ENCODE measurements at places on chromosomes 3 and 15. TPM values are rescaled to one million over a fixed set of nuclear protein-coding genes. Genes with fewer than 3 reads are reported as not detected.

A4GNT gene
- 0.34 TPM for total RNA-seq

GABRR3 gene
- total RNA-seq: not detected

KNL1 gene
- total RNA-seq: 7.6 TPM

TM4SF18 gene
- not detected for total RNA-seq

CXCR6 gene
- total RNA-seq: not detected

CFAP92 gene
- total RNA-seq: 4.5 TPM

ARNT2 gene
- total RNA-seq: 22.4 TPM

DNA sequence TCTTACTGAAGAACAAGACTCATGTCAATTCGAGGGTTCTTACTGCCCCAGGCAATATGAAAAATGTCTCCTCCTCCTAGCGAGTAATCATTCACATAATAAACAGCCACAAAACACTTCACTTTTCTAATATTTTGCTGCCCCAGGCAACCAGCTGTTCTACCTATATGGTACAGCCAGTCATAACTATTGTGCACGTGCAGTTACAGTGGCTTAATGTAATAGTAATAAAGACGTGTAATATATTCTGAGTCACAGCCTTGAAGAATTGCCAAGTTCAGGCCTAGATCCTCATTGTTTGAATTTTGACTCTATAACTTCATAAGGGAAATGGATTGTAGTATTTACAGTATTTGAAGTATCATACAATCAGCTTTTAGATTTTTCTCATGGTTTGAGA, 1250.0 kb upstream of the GBE1 start:
- H3K4me1 ChIP-seq: no peaks in the 10 kb centered on the region
- no peak overlapping the region for H3K4me3 ChIP-seq
- DNase-seq: no peak
- H3K27me3 ChIP-seq: peaks cover 3% of the 10 kb centered on the region
- H3K27ac ChIP-seq: no peak overlapping the region
- no peaks in the 10 kb centered on the region for H3K36me3 ChIP-seq

- no peak overlapping the region for H3K27ac ChIP-seq
- peaks cover 51% of the 10 kb centered on the region for H3K4me1 ChIP-seq
- no peaks in the 10 kb centered on the region for H3K36me3 ChIP-seq
These were observed 43.6 kb upstream of the CHRNB4 start for GRCh38 chr15:78684657-78685056.

GRCh38 chr3:59319442-59319841, 269.6 kb upstream of the CFAP20DC start:
- DNase-seq: no peak
- no peak overlapping the region for H3K27ac ChIP-seq
- H3K4me1 ChIP-seq: peaks cover 20% of the 10 kb centered on the region
- H3K36me3 ChIP-seq: no peaks in the 10 kb centered on the region

DNA sequence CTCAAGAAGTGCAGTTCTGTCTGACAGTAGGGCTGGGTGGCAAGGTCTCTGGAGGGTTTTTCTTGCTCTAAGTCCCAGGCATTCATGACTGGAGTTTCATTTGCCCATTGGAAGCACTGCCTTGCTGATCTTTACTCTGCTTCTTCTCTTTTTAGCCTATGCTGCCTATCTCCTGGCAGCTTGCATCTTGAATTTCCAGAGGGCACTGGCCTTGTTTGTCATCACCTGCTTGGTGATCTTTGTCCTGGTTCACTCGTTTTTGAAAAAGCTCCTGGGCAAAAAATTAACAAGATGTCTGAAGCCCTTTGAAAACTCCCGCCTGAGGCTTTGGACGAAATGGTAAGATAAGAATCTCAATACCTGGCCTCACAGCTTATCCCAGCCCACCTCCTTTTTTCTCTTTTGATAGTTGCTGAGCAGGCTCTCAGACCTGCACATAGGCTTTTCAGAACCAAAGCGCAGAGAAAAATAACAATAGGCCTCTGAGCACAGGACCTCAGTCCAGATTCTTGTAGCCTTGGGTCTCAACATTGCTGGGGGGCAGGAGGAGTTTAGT, 10.9 kb downstream of the SLC28A2 start:
- peaks cover 2% of the 10 kb centered on the region for H3K27me3 ChIP-seq
- H3K27ac ChIP-seq: peak overlapping the region; percentile 19
- H3K4me1 ChIP-seq: no peaks in the 10 kb centered on the region
- H3K36me3 ChIP-seq: no peaks in the 10 kb centered on the region
- no peak overlapping the region for H3K4me3 ChIP-seq
- DNase-seq: no peak

GRCh38 chr3:132161608-132162007, 126.8 kb upstream of the CPNE4 start:
- no peak overlapping the region for H3K27ac ChIP-seq
- H3K4me3 ChIP-seq: no peak overlapping the region
- peaks cover 14% of the 10 kb centered on the region for H3K27me3 ChIP-seq
- H3K36me3 ChIP-seq: no peaks in the 10 kb centered on the region
- H3K4me1 ChIP-seq: no peaks in the 10 kb centered on the region
- DNase-seq: no peak

- no peak for DNase-seq
- H3K27me3 ChIP-seq: no peaks in the 10 kb centered on the region
- no peak overlapping the region for H3K4me3 ChIP-seq
- H3K4me1 ChIP-seq: peaks cover 12% of the 10 kb centered on the region
These were observed 105.3 kb downstream of the MAP4 start for GRCh38 chr3:47910777-47911440.

DNA sequence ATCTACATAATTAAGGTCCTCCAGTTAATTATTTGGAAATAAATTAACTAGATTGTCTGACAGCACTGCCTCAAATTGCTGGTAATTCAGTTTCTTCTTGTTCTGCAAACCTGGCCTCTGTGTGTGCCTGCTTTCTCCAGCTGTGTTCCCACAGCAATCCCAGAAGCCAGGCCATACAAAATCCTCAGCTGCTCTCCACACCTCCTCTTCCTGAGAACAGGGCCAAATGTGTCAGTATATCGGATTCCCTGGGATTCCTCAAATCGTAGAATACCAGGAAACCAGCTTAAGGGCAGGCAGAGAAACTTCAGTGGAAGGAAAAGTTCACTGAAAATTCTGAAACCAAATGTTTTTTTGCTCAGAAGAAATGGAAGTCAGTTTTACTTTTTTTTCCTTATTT, 261.4 kb downstream of the ZMAT3 start:
- no peak overlapping the region for H3K4me3 ChIP-seq
- DNase-seq: no peak
- no peaks in the 10 kb centered on the region for H3K36me3 ChIP-seq
- H3K27me3 ChIP-seq: no peaks in the 10 kb centered on the region
- H3K4me1 ChIP-seq: no peaks in the 10 kb centered on the region
- H3K27ac ChIP-seq: no peak overlapping the region

DNA sequence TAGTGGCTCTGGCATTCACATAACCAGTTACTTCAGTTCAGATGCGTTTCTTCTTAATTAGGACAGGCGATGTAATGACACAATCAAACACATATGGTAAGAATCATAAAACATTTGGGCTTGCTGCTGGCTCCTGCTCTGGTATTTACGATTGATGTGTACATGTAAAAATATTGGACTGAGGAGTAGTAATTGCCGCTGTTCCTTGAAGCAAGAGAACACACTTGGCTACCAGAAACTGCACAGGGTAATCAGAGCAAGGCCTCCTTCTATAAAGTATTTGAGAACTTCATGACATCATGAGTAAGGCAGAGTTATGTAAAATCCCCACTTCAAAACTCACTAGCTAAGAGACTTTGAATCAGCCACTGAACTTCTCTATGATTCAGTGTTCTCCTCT, 158.1 kb downstream of the SSR3 start:
- H3K27ac ChIP-seq: no peak overlapping the region
- H3K4me3 ChIP-seq: no peak overlapping the region
- H3K4me1 ChIP-seq: peaks cover 32% of the 10 kb centered on the region
- H3K36me3 ChIP-seq: no peaks in the 10 kb centered on the region

DNA sequence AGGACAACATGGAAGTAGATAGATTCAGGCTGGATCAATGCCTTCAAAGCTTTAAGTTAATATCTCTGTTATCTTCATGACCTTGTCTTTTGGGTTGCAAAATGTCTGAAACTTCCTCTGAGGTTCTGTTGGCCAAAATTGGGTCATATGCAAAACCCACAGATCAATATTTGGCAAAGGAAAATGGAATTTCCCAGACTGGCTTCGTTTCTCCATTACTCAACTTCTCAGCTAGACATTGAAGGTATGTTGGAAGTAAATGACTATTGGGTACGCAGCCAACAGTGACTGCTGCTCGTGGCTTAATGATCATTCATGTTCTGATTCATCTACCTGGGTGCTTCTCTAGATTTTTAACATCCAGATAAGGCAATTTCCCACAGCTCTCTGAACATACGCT, 675.4 kb upstream of the SGO1 start:
- DNase-seq: no peak
- no peak overlapping the region for H3K27ac ChIP-seq
- peaks cover 3% of the 10 kb centered on the region for H3K36me3 ChIP-seq
- H3K4me1 ChIP-seq: no peaks in the 10 kb centered on the region
- no peaks in the 10 kb centered on the region for H3K27me3 ChIP-seq

DNA sequence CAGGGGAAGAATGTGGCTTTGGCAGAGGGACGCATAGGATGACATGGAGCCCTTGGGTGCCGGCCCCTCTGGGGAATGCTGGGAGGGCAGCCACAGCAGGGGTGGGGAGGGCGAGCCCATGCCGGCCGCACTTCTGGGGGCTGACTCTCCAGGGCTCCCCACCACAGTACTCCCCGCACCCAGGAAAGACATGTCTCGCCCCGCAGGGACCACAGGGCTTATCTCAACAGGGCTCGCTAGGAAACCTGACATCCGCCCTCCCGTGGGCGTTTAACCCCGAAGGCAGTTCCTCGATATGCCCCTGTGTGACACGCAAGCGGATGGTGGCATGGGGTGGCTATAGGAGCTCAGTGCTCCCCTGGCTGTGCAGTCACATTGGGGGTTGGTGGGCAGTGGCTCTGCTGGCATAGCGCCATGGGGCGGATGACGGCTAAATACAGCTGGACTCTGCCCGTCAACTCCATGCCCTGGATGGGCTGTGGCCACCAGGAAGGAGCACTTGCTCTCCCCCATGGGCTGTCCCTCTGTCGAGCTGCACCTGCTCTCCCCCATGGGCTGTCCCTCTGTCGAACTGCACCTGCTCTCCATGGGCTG, 141.4 kb downstream of the ADAMTS17 start:
- no peak overlapping the region for H3K4me3 ChIP-seq
- H3K27me3 ChIP-seq: no peaks in the 10 kb centered on the region
- H3K27ac ChIP-seq: peak overlapping the region; percentile 86

DNA sequence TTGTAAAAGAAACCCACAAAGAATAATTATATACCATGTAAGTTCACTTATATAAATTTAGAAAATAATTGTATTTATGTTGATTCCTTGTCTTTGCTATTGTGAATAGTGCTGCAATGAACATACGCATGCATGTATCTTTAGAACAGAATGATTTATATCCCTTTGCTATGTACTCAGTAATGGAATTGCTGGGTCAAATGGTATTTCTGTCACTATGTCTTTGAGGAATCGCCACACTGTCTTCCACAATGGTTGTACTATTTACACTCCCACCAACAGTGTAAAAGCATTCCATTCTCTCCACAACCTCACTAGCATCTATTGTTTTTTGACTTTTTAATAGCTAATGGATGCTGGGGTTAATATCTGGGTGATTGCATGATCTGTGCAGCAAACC, 149.4 kb upstream of the CNTN3 start:
- H3K4me1 ChIP-seq: no peaks in the 10 kb centered on the region
- H3K36me3 ChIP-seq: no peaks in the 10 kb centered on the region

GRCh38 chr3:195075941-195076875, 194.8 kb downstream of the XXYLT1 start:
- H3K4me1 ChIP-seq: peaks cover 24% of the 10 kb centered on the region
- H3K27ac ChIP-seq: no peak overlapping the region
- no peaks in the 10 kb centered on the region for H3K27me3 ChIP-seq
- no peak for DNase-seq

DNA sequence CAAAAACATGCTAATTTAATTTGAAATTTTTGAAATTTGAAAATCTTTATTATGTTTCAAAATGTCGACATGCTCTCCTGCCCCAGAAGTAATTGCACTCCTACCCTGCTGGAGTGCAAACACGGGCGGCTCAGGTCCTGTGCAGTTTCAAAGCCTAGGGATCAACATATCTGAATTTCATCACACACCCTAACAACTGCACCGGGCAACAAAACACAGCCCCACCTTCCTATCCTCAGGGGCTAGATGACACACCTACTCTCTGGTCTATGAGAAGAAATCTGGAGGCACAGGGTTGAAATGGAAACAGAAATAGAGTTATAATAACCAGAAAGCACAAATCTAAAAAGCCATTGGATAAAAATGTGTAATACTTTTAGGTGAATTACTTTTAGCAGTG, 61.4 kb downstream of the BFSP2 start:
- H3K27ac ChIP-seq: peak overlapping the region; percentile 96
- DNase-seq: no peak
- H3K27me3 ChIP-seq: no peaks in the 10 kb centered on the region
- peaks cover 28% of the 10 kb centered on the region for H3K4me1 ChIP-seq
- H3K4me3 ChIP-seq: peak overlapping the region; percentile 63
- H3K36me3 ChIP-seq: no peaks in the 10 kb centered on the region

GRCh38 chr15:77800305-77800704, 167.6 kb upstream of the LINGO1 start:
- no peak overlapping the region for H3K27ac ChIP-seq
- H3K27me3 ChIP-seq: no peaks in the 10 kb centered on the region
- H3K4me3 ChIP-seq: no peak overlapping the region
- no peak for DNase-seq
- H3K36me3 ChIP-seq: no peaks in the 10 kb centered on the region

GRCh38 chr3:71144525-71145253, 438.8 kb downstream of the FOXP1 start:
- peaks cover 8% of the 10 kb centered on the region for H3K36me3 ChIP-seq
- H3K4me3 ChIP-seq: no peak overlapping the region
- no peak for DNase-seq

- no peaks in the 10 kb centered on the region for H3K36me3 ChIP-seq
- H3K27me3 ChIP-seq: no peaks in the 10 kb centered on the region
- H3K4me1 ChIP-seq: peaks cover 5% of the 10 kb centered on the region
- no peak for DNase-seq
These were observed 76.1 kb downstream of the LDHAL6B start for GRCh38 chr15:59282515-59283337.

- DNase-seq: no peak
- H3K36me3 ChIP-seq: no peaks in the 10 kb centered on the region
- no peak overlapping the region for H3K27ac ChIP-seq
- no peak overlapping the region for H3K4me3 ChIP-seq
- H3K4me1 ChIP-seq: no peaks in the 10 kb centered on the region
These were observed 67.3 kb downstream of the MCF2L2 start for GRCh38 chr3:183360971-183361624.

- no peak for DNase-seq
- H3K27me3 ChIP-seq: no peaks in the 10 kb centered on the region
- no peak overlapping the region for H3K27ac ChIP-seq
These were observed 69.3 kb downstream of the MESD start for GRCh38 chr15:80920271-80920699.

GRCh38 chr3:121809249-121809648, 25.6 kb downstream of the IQCB1 start:
- H3K36me3 ChIP-seq: peaks cover 32% of the 10 kb centered on the region
- no peak overlapping the region for H3K4me3 ChIP-seq
- H3K4me1 ChIP-seq: no peaks in the 10 kb centered on the region
- DNase-seq: no peak
- no peaks in the 10 kb centered on the region for H3K27me3 ChIP-seq

GRCh38 chr15:85421116-85421925, 40.9 kb downstream of the AKAP13 start:
- H3K36me3 ChIP-seq: peaks cover 8% of the 10 kb centered on the region
- no peaks in the 10 kb centered on the region for H3K27me3 ChIP-seq
- DNase-seq: no peak
- no peak overlapping the region for H3K27ac ChIP-seq

GRCh38 chr15:66927201-66928077, 138.0 kb upstream of the SMAD3 start:
- H3K27me3 ChIP-seq: no peaks in the 10 kb centered on the region
- peaks cover 33% of the 10 kb centered on the region for H3K4me1 ChIP-seq
- no peaks in the 10 kb centered on the region for H3K36me3 ChIP-seq
- no peak for DNase-seq
- no peak overlapping the region for H3K4me3 ChIP-seq
